Head of caudate nucleus (tissue), 42 donors: ENCODE measurements at places on chromosomes 7 and 10.
A peak's percentile ranks its signal among the peaks of the same experiment; 100 is the strongest.

GRCh38 chr7:90536449-90536848, 59.7 kb upstream of the CDK14 start:
- DNase-seq: no peak

GRCh38 chr10:30591249-30591670, 38.3 kb downstream of the LYZL2 start:
- DNase-seq: peak; percentile 23

GRCh38 chr10:5949009-5949759, 28.2 kb downstream of the IL15RA start:
- peak; percentile 84 for DNase-seq

DNA sequence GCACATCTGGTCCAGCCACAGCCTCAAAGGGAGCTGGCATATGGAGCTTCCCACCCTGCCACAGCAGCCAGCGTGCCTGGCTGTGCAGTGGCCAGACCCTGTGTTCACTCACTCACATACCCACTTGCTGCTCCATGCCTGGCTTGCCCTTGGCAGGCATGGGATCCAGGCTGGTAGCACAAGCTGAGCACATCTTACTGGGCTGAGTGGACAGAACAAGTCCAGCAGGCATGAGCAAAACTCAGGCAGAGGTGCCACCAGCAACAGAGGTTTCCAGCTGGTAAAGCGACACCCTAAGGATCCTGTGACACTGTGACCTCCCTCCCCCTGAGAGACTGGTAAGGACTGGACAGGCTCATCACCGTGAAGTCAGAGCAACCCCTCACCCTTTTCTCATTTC, 25.1 kb downstream of the SVIL start:
- no peak for DNase-seq

- peak; percentile 46 for DNase-seq
Measured at GRCh38 chr10:12780634-12781601, 220.6 kb downstream of the CCDC3 start.

GRCh38 chr7:127655720-127656119, 3.7 kb downstream of the SND1 start:
- no peak for DNase-seq
